AG08395 (cell line): ENCODE measurements at places on chromosomes 5 and 9.

DNA sequence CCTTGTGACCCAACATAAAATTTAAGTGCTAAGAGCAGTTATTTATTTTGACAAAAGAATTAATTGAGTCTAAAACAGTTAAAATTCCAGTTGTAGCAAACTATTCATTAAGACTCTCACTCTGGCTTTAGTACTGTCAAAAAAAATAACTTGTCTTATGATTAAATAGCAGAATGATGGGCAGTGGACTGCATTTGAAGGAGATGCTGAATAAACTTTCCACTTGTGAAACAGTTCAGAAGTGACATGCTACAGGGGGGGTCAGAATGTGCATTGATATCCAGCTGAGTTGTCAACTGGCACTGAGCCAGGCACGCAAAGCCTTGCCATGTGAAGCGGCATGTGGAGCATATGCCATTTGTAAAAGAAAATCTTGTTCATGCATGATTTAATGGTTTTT is 76.0 kb downstream of the FCHO2 start:
- peak; percentile 32 for DNase-seq

DNA sequence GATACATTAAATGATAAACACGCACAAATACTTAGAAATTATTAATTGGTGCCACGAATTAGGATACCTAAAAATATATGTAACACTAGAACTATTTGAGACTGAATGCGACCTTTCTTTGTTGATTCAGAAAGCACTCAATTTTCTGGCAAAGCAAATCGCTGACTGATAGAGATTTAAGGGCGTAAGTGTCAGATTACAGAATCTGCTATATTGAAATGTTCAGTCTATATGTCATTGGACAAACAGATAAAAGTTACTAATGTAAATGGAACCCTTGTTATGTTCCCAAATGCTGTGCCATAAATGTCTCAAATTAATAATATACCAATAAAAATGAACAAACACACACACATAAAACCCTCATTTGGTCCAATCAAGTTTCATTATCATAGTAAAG is 137.9 kb downstream of the MPDZ start:
- no peak for DNase-seq

DNA sequence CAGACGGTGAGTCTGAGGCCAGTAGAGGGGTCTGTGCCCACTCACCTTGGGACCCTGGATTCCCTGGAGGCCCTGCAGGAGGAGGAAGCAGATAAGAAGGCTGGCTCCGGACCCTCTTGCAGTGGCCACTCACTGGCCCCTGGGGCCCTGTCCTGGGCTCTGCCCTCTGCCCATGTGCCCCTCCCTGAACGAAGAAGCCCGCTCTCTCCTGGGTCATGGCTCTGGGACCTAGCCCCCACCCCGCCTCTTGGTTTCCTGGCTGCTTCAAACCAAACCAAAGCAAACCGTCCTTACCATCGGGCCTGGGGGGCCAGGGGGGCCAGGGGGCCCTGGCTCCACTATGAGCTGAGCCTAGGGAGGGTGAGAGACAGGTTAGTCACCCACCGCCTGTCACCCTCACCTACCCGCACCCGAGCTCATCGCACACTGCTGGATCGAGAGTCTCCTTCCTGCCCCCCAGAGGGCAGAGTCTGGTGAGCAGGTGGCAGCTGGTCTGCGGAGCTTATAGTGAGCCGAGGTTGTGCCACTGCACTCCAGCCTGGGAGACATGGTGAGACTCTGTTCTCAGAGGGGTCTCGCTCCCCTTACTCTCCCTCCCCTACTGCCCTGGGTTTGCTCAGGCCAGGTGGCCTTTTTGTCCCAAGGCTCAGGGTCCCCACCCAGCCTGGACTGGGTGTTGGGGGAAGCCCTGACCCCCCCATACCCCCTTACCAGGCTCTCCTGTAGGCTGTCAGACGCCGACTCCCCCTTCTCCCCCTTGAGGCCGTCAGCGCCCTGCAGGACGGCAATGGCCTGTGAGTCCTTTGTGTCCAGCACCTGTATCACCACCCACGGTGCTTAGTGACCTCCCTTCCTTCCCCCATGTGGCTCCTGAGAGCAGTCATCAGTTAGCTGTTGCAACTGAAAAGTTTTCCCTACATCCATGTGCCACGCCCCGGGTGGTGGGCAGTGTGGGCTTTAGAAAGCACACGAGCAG is 15.2 kb upstream of the PHYKPL start:
- no peak for DNase-seq

- no peak for DNase-seq
Measured at GRCh38 chr5:108212775-108213346, 169.0 kb downstream of the FBXL17 start.

DNA sequence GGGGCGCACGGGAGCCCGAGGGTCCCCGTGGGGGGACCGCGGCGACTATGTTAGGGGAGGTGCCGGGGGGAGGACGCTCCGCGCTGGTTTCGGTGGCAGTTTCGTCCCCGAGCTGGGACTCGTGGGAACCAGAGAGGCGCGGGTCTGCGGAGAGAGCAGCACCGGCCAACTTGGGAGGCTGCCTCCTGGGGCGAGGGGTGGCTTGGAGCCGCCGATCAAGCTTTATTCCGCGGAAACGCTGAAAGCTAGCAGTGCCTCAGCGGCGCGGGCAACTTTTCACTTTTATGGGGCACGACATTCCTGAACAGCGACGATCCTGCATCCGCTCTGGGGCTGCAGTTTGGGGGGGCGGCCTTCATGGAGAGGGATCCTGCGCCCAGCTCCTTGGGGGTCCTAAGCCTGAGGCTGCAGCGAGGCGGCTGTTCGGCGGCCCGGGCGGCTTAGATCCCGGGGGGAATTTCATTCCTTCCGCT is 369 bp downstream of the OCLN start:
- DNase-seq = no peak
